ENCODE measurements at places on chromosomes 1 and 21.

GRCh38 chr1:30418939-30419720 is 304.3 kb downstream of the MATN1 start:
- DNase-seq = no peak

GRCh38 chr1:119651641-119652040 is 3.6 kb upstream of the ZNF697 start:
- no peak for DNase-seq

DNA sequence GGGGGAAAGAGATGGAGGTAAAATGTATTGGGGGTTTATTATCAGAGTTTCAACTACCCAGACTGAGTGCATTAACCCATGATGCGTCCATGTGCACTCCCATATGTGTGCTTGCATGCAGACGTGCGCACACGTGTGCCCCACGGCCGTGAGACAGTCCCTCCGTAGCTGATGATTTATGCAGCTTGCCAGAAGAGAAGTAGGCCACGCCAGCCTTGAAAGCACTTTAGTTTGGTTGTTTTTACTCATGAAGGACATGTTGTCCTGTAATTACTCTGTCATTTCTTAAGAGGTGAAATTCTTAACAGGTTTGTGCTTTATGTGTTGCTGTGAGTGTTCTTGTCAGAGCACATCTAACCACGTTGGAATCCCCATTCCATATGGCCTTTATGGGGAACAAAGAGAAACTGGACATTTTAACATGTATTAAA is 467.8 kb downstream of the LMO4 start:
- DNase-seq = no peak

DNA sequence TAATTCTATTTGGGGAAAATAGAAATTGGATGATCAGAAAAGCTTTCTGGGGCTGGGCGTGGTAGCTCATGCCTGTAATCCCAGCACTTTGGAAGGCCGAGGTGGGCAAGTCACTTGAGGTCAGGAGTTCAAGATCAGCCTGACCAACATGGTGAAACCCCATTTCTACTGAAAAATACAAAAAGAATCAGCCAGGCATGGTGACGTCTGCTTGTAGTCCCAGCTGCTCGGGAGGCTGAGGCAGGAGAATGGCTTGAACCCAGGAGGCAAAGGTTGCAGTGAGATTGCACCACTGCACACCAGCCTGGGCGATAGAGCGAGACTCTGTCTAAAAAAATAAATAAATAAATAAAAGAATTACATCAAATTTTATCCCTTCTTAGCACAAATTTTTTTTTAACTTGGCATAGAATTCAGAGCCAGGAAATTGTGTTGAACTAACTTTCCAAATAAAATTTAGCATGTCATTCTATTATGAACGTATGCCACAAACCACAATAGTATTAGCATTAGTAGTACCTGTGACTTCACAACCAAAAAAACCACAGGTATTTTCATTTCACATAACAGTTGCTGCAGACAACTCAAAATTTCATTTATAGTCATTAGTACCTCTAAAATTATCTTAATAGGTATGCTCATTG is 4.5 kb upstream of the ANKRD13C start:
- no peak for DNase-seq

- no peak for DNase-seq
Measured at GRCh38 chr1:93661829-93662474, 19.7 kb downstream of the BCAR3 start.

GRCh38 chr1:181448461-181448860 is 34.9 kb upstream of the CACNA1E start:
- no peak for DNase-seq

DNA sequence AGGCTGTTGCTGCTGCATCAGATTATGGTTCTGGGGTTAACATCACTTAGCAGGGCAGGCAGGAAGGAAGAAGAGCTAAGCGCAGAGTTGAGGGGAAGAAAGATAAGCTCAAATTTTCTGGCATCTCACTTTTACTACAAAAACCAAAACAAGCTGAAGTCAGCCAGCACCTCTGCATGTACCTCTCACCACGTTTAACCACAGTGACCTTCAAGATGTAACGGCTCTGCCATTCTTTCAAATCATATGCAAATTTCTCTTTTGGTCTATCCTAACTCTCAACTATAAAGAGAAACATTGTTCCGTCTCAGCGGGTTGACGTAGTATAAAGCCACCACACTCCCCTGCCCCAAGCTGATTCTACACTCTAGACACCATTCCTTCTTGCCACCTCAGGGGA is 154.4 kb downstream of the OMA1 start:
- peak; percentile 20 for DNase-seq

DNA sequence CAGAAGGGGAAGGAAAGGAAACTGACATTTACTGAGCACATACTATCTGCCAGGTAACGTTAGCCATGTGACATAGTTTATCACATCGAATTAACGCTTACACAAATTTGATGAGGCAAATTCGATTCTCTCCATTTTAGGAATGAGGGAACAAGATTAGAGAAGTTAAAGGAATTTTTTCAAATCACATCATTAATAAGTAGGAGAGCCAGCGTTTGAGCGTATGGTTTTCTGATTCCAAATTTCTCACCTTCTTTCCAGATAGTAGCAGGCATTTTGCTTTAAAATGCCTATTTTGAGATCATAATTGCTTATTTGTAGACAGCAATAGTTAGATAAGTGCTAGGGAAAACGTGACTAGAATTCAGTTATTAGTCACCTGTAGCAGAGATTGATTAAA is 19.3 kb downstream of the FMO3 start:
- no peak for DNase-seq

DNA sequence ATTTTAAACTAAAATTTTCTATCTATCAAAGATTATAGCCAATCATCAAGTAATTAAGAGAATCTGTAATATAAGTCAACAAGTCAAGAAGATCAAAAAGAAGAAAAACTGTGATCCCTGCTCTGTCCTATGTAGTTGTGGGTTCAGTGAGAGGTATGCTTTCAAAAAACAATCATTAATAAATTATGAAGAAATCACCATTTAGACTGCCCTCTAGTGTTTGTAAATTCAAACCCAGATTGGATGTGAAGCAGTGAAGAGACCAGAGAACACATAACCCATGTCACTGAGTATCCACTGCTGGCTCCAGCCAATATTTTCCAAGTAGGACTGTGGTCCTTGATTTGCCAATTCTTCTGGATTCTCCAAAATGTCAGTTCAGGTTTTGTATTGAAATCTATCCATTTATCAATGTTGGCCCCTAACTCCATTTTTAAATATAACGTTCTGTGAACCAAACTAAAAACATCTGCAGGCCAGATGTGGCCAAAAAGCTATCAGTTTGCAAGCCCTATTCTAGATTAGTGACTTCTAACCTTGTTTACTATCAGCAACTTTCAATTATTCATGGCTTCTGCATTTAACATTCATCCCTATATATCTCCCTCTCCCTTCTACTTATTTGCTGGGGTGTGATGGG is 467.5 kb upstream of the CXADR start:
- DNase-seq = no peak

GRCh38 chr1:226864311-226864710 is 6.1 kb upstream of the PSEN2 start:
- DNase-seq = no peak

GRCh38 chr1:189658381-189658780 is 819.3 kb downstream of the BRINP3 start:
- no peak for DNase-seq

- no peak for DNase-seq
Measured at GRCh38 chr1:198672124-198672523, 33.3 kb downstream of the PTPRC start.

GRCh38 chr1:16302709-16303627 is 49.3 kb downstream of the FBXO42 start:
- no peak for DNase-seq

- DNase-seq = no peak
Measured at GRCh38 chr21:46135782-46136395, 19.5 kb downstream of the FTCD start.

DNA sequence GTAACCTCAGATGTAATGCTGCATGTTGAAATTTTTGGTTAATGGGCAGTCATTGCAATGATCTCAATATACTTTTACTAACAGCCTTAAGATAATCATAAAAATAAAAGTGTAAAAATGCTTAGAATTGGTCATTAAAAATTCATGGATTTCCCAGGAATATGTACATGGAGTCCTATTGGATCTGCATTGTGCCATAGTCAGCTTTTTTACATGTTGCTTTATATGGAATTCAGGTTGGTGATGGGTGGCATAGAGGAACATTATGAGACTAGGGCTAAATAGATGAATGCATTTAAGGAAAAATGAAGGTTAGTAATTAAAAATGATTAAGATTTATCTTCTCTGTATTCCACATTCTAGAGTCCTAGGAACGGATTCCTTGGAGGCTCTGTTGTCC is 103.2 kb downstream of the SLC35F3 start:
- DNase-seq = no peak

DNA sequence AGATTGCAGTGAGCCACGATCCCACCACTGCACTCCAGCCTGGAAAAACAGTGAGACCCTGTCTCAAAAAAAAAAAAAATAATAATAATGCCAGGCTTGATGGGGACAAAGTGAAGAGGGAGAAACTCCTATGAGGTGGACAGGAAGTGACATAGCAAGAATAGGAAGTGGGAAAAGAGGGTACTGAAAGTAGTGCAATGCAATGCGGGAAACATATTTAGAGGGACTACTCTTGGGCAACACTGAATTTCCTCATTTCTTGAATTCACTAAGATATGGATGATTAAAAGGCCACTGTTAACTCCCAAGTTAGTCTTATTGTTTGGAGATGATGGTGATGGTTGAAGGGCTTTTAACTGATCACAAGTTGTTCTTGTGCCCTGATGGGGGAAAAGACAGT is 21.6 kb upstream of the KCNA2 start:
- DNase-seq = no peak

DNA sequence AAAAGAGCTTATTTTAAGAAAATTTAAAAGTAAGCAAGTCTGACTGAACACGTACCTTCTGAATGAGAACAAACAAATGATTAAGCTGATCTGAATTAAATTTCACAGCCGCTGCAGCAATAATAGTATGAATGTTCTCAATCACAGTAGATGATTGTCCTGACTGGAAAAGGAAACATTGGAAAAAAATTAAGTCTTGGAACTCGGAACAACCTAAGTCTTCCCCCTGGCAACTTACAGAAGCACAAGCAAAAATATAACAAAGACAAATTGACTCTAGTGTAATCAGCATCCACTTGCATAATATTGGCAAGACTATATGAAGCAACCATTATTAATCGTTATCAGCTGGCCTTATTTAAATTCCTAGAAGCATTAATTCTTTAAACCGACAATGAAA is 60.5 kb downstream of the USP24 start:
- DNase-seq = no peak

GRCh38 chr1:51506537-51506936 is 12.5 kb downstream of the EPS15 start:
- no peak for DNase-seq

DNA sequence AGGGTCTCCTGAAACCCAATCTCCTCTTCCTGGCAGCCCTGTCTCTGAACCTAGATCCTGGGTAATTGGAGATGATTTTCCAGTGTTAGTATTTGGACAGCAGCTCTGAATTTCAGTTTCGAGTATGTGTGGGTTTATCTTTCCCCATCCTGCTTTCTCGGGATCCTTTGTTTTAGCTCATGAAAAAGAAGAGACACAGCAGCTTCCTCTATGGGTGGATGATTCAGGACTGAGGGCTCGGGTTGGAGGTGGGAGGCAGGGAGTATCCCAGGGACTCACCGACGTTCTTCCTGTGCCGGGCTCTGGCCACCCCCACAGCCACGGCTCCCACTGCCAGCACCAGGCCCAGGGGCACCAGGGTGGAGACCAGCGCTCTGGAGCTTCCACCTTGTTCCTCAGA is 10.4 kb upstream of the FCMR start:
- DNase-seq = no peak

GRCh38 chr1:29469457-29469856 is 233.1 kb downstream of the PTPRU start:
- no peak for DNase-seq

DNA sequence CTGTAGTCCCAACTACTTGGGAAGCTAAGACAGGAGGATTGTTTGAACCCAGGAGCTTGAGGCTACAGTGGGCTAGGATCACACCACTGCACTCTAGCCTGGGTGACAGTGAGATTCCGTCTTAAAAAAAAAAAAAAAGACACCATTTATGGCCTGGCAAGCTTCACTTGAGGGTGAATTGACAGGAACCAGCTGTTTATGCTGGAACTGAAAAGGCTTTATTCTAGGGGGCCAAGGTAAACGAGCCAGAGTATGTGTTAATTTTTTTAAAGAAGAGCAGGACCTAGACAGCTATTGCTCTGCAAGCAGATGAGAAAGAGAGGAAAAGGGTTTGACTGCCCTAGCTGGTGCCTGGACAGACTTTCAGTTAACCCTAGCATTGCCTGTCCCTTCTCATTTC is 37.0 kb downstream of the S100A6 start:
- DNase-seq = no peak

- no peak for DNase-seq
Measured at GRCh38 chr1:118982821-118983557, 5.2 kb downstream of the TBX15 start.

- no peak for DNase-seq
Measured at GRCh38 chr1:152049291-152050083, 12.7 kb upstream of the S100A11 start.

DNA sequence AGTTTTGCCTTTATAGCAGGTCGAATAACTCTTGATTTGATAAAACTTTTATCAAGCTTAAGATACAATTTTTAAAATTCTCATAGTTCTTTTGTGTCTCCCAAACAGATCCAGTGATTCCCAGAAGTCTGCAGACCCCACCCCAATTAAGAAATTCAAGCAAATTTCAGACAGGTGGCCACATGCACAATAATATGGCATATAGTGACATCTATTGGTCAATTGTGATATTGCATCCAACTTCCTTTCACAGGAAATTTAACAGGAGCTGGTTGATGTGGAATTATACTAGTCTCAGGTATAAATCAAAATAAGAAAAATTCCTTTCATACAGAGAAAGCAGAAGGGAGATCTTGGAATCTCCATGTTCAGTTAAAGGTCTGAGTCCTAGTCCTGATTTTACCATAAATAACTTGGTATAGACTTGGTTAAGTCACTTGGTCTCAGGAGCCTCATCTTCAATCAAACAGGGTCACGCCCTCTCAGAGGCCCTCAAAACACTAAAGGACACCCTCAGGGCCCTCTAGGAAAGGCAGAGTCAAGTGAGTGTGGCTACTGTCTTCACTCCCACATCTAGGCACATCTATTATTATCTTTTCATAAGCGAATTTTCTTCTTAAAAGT is 24.1 kb downstream of the PIGM start:
- no peak for DNase-seq

GRCh38 chr1:244280201-244280600 is 171.5 kb downstream of the ADSS2 start:
- DNase-seq = no peak

GRCh38 chr21:44426663-44427191 is 28.6 kb upstream of the LRRC3 start:
- DNase-seq = no peak

GRCh38 chr21:29078869-29079767 is 5.7 kb upstream of the CCT8 start:
- peak; percentile 39 for DNase-seq

- peak; percentile 24 for DNase-seq
Measured at GRCh38 chr1:228141226-228142044, 1.4 kb downstream of the GUK1 start.
